ENCODE measurements at places on chromosomes 2 and 18.

GRCh38 chr2:187580462-187581124 is 26.4 kb upstream of the TFPI start:
- DNase-seq: no peak

DNA sequence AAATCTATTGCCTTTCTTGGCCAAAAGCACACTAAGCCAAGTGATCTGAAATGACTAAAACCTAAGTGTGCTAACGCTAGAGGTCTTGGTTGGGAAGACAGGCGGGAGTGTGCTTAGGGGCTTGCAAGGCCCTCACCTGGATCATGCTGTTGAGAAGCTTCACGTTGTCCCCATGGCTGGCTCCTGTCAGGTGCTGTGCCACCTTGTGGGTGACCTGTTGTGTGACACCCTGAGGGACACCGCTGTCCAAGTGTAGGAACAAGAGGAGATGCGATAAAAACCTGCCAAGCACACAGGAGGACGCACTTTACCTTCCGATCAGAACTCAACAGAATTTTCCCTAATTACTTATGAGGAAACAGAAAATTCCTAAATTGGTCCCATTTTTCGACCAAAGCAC is 50.8 kb downstream of the EPG5 start:
- no peak for DNase-seq

DNA sequence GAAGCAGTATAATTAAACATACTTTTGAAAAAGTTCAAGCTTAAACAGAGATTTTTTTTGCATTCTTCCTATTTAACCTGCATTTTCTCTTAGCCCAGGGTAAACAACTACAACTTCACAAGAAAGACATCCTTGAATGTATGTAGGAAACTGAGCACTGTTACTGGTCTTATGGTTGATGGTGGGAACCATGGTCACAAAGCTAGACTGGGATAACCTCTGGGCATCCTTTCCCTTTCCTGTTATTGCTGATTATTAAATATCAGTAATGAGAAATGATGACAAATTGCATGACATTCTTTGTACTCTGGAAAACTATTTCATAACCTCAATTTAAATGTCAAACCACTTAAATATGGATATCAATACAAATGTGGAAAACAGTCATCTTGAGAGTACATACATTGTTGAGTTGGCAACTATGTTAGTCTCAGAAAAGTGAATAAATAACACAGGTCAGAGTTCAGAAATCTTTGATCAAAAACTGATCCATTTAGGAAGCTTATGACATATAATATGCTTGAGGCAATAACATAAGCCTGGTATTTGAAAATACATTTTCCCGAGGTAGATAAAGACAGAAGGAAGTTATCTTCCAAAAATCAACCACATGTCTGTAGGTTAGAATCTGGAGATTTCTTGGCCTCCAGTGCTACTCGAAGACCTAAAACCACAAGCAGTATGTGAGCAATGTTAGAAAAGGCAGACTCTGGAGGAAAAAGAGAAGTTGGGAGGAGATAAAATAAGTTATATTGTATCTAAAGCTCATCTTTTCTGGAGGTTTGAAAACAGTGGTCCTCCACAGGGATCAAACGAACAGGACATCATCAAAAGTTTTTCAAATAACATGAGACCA is 65.2 kb upstream of the ST8SIA5 start:
- no peak for DNase-seq

GRCh38 chr2:112782234-112782799 is 2.0 kb downstream of the IL1A start:
- DNase-seq: no peak

DNA sequence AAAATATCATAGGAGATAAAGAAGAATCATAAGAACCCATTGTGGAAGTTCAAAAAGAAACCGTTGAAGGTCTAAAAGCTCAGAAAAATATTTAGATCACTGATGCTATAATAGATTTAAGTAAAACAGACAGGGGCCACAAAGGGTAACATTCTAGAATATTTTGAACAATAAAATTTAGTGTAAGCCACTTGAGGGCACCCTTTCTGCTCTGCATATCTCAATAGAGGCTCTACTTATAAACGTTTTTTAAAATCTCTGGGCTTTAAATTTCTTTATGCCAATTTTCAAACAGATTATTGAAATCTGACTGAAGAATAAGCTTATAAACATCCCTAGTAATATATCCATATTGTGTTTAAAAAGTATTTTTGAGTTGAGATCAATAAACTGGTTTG is 57.6 kb upstream of the IL1RL1 start:
- DNase-seq: no peak

DNA sequence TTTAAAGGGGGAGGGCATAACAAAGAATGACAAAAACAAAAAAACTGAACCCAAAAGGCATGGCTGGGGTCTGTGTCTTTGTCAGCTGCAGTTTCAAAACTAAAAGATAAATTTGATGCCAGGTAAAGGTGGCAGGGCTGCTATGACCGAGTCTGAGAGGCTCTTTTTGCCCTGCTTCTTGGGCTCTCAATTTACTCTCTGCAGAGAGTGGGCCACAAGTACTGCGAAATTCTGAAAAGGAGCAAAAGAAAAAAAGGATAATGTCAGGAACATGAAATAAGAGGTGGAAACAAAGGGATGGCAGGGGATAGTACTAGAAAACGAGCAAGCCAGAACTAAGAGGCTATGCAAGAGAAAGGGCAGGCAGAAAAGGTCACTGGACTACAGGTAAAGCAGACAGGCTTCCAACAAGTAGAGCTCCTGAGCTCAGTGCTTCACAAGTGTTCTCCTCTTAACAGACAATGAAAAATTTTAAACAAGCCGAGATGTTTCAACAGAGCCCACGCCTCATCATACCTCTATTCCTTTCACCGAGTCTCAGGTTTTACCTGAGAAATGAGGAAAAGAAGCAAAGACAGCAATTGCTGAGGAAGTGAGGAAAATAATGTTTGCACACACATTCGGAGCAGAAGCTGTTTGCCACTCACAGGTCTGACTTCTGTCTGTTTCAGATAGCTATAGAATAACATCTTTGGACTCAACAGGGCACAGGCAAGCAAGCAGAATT is 7.3 kb downstream of the IRS1 start:
- no peak for DNase-seq

DNA sequence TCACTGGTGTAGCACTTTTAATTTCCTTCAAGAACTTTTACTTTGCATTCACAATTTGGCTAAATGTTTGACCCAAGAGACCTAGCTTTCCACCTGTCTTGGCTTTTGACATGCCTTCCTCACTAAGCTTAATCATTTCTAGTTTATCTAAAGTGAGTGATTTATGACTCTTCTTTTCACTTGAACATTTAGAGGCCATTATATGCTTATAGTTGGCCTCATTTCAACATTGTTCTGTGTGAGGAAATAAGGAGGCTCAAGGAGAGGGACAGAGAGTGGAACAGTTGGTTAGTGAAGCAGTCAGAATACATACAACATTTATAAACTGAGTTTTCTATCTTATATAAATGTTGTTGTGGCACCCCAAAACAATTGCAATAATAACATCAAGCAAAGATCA is 489.3 kb upstream of the CDH2 start:
- DNase-seq: no peak

GRCh38 chr2:179180242-179180641 is 84.4 kb downstream of the SESTD1 start:
- DNase-seq: no peak

- DNase-seq: no peak
Observed at GRCh38 chr2:25177211-25177611, 8.8 kb upstream of the POMC start.

DNA sequence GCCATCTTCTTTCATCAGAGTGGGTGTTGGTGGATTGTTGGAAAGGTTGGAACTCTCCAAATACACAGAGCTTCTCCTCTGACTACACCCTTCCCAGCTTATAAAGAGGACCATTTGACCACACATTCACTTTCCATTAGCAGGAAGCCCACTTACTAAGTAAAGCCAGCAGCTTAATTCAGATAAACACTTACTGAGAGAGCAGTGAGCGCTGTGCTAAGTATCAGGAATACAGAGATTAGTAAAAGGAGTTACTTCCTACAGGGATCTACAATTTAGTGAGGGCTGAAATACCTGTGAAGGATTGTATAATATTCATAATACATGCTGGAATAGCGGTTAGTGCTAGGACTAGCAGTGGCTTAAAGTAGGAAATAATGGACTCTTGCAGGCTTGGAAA is 343.0 kb downstream of the NYAP2 start:
- DNase-seq: no peak

DNA sequence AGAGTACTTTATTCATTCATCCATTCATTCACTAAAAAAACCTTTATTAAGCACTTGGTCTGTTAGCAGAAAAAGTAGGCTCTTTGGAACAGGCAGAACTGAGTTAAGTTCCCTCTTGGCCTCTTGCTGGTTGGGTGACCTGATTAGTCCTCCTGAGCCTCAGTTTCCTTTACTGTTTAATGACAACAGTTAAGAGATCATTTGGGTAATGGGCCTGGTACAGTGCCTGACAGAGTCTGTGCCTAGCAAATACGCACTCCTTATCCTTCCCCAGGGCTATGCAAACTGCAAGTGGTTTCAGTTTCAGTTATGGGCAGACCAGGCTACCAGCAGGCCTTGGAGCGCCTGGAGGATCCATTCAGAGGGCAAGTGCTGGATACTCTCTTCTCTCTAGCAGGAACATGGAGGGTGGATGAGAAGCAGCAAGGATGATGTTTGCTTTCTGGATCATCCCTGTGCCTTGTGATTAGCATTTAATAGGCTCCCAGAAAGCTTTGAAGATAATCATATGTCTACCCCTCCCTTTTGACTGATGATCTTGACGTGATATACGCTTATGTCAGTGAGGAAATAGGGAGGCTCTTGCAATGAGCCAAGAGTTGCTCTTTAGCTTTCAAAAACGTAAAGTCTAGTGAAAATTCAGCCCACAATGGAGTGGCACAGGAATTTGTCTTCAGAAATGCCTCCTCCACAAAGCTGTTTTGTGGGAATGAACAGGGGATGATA is 12.4 kb upstream of the TAF1B start:
- DNase-seq: no peak

DNA sequence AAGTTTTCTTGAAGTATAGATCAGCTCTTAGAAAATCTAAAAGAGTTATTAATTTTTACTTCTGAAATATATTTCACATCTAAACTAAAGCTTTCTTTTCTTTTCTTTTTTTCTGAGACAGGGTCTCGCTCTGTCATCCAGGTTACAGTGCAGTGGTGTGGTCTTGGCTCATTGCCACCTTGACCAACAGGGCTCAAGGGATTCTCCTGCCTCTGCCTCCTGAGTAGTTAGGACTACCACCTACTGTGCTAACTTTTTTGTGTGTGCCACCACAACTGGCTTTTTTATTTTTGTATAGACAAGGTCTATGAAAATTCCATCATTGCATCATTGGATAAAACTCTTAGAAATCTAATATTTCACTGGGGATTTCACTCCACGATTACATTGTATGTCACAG is 10.0 kb upstream of the ALPG start:
- no peak for DNase-seq

DNA sequence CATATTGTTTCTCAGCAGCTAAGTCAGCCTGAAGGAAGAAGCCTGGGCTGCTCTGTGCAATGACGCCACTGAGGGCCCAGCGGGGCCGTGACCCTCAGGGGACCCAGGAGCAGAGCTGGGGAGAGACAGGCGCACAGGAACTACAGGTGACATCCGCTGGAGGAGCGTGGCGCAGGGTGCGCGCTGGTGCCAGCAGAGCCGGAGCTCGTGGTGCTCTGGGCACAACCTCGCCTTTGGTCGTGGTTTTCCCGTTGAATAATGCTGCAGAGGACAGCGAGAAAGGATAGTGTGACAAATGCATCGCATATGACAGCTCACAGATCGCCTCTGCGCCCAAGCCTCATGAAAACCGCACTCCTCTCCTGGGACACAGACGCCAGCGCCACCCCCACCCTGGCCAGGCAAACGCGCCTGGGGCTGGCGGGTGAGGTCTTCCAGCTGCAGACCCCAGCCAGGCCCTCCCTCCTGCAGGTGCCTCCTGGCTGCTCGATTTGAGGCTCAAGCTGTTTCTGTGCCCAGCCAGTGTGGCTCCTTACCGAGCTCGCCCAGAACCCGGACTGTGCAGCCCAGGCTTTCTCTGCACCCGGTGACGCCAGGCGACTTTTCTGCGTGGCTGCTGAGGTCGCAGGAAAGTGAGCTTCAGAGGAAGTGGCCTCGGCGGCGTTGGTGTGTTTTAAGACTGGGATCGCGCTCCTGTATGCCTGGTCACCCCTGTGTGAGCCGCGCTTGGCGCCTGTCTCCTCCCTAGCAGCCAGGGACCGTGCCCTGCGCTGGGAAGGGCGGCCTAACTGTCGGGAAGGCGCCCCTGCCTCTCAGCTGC is 583.1 kb upstream of the HS6ST1 start:
- no peak for DNase-seq

DNA sequence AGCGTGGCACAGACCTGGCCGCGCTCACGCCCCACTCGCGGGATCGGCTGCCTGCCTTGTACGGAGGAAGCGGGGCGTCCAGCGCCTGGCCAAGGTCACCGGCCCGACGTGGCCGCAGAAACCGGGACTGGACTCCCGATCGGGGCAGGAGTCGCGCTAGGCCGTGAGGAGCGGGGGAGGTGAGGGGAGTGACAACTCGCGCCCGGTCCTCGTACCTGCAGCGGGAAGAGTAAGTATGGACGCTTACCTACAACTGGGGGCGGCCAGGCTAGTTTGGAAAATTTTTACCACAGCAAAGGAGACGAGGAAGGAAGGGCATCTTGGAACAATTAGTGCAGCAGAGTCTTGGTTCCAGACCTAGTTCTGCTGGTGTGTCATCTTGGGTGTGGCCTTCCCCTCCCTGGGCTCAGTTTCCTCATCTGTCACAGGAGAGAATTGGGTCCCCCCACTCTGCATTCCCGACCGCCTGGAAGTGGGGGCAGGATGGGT is 693 bp downstream of the UBE2F start:
- no peak for DNase-seq

DNA sequence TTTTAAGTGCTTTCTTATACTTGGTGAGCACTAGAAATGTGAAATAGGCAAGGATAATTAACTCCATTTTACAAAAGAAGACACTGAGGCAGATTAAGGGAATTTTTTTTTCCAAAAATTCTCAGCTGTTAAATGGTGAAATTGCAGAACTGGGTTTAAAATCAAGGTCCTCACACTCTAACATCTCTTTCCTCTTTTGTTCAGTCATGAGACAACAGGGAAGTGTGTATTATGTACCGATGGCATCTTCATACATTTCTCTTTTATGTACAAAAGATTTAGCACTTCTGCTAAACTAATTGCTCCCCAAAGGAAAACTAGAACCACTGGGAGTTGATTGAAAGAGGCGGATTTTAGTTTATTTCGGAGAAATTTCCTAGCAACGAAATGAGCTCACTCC is 203.0 kb downstream of the SETBP1 start:
- DNase-seq: no peak

- no peak for DNase-seq
Observed at GRCh38 chr2:12807907-12808810, 91.4 kb downstream of the TRIB2 start.

- DNase-seq: no peak
Observed at GRCh38 chr2:110853516-110853915, 121.1 kb downstream of the ACOXL start.

Measured in stimulated activated CD8-positive, alpha-beta memory T cell treated with anti-CD3 and anti-CD28 coated beads, Interleukin-12 subunit alpha, Interleukin-12 subunit beta, amount 100 ng/mL, for 4 hours (primary cell).